ENCODE measurements at places on chromosomes 5 and 9. TPM values are rescaled to one million over a fixed set of nuclear protein-coding genes. Genes with fewer than 3 reads are reported as not detected.

GRCh38 chr9:26205261-26205660, 527.0 kb upstream of the TUSC1 start:
- H3K36me3 ChIP-seq: no peaks in the 10 kb centered on the region
- no peak overlapping the region for H3K27ac ChIP-seq
- H3K4me1 ChIP-seq: no peaks in the 10 kb centered on the region
- no peak overlapping the region for H3K4me3 ChIP-seq
- no peak for DNase-seq
- H3K27me3 ChIP-seq: no peaks in the 10 kb centered on the region

DNA sequence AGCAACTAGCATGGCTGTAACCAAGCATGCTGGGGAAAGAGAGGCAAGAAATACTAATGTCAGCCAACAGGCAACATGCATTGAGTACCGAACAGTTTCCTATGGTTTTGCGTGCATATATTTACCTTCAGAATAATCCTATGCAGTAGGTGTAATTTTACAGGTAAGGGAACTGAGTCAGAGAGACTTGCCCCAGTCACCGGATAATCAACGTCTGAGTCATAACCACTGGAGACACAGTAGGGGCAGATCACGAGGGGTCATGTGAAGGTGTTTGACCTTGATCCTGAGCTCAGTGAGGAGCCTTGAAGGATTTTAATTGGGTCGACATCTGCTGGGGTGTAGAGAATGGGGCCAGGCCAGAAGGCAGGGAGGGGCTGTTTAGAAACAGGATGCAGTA, 13.4 kb upstream of the TSC1 start:
- no peaks in the 10 kb centered on the region for H3K4me1 ChIP-seq
- no peaks in the 10 kb centered on the region for H3K36me3 ChIP-seq
- H3K27me3 ChIP-seq: no peaks in the 10 kb centered on the region
- peak; percentile 14 for DNase-seq
- no peak overlapping the region for H3K4me3 ChIP-seq
- H3K27ac ChIP-seq: no peak overlapping the region

- no peaks in the 10 kb centered on the region for H3K36me3 ChIP-seq
- DNase-seq: no peak
- H3K4me1 ChIP-seq: no peaks in the 10 kb centered on the region
- H3K27me3 ChIP-seq: no peaks in the 10 kb centered on the region
- H3K27ac ChIP-seq: no peak overlapping the region
Measured at GRCh38 chr9:89623925-89624420, 19.2 kb downstream of the GADD45G start.

Gene PAX5
- not detected for total RNA-seq

Gene NEUROG1
- total RNA-seq: not detected

Gene BAAT
- 1.2 TPM for total RNA-seq

Gene ANKRD55
- not detected for total RNA-seq
